Naive B cell (primary cell): ENCODE measurements at places on chromosomes 3 and 15.

GRCh38 chr3:23685541-23686258 is 120.1 kb upstream of the UBE2E1 start:
- no peak for DNase-seq
- H3K27me3 ChIP-seq = no peaks in the 10 kb centered on the region
- no peaks in the 10 kb centered on the region for H3K36me3 ChIP-seq
- no peaks in the 10 kb centered on the region for H3K4me1 ChIP-seq

- H3K36me3 ChIP-seq = no peaks in the 10 kb centered on the region
- H3K27ac ChIP-seq = no peak overlapping the region
- H3K27me3 ChIP-seq = no peaks in the 10 kb centered on the region
- DNase-seq = no peak
- no peak overlapping the region for H3K4me3 ChIP-seq
Measured at GRCh38 chr15:37618353-37618752, 316.1 kb upstream of the TMCO5A start.

DNA sequence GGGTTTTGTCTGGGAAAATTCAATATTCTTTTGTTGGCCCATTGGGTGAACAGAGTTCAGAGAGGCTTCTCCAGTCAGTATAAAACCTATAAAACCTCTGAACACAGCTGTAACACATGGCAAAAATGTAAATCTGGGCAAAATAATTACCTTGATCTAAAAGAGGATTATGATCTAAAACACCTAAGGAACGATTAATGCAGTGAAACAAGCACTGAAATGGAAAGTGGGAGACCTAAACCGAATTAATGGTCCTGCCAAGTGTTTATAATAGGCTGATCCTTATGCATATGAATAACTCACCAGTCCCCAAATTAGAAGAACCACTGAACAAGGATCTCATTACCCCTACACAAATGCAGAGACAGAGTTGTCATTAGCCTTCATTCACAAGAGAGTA is 32.6 kb downstream of the AVEN start:
- no peak overlapping the region for H3K27ac ChIP-seq
- no peak for DNase-seq
- no peaks in the 10 kb centered on the region for H3K27me3 ChIP-seq
- H3K4me1 ChIP-seq = no peaks in the 10 kb centered on the region
- no peaks in the 10 kb centered on the region for H3K36me3 ChIP-seq

DNA sequence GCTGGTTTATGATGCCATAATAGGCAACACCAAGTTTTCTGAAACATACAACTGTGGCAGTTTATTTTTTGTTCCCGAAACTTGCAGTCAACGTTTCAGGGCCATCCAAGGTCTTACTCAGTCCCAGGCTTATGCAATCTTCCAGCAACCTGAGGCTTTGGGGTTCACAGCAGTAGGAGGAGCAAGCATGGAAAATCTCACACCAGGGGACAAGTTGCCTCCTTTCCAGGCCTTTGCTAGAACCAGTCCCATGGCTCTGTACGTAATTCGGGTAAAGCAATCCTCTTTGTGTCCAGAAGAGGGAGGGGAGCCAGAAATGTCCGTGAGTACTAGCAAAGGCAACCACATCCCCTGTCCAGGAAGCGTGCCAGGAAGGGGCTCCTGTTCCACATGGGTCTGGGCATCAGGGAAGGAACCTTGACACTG is 4.7 kb upstream of the FAM240A start:
- H3K36me3 ChIP-seq = no peaks in the 10 kb centered on the region
- H3K4me3 ChIP-seq = no peak overlapping the region
- peaks cover 6% of the 10 kb centered on the region for H3K27me3 ChIP-seq
- DNase-seq = no peak
- H3K4me1 ChIP-seq = no peaks in the 10 kb centered on the region

- H3K27me3 ChIP-seq = no peaks in the 10 kb centered on the region
- peak overlapping the region; percentile 82 for H3K4me3 ChIP-seq
- peak; percentile 75 for DNase-seq
- no peaks in the 10 kb centered on the region for H3K36me3 ChIP-seq
- peak overlapping the region; percentile 96 for H3K27ac ChIP-seq
Measured at GRCh38 chr3:56917361-56918110, 115.8 kb upstream of the ARHGEF3 start.

GRCh38 chr15:43273243-43273642 is 6.5 kb upstream of the TGM5 start:
- no peak overlapping the region for H3K4me3 ChIP-seq
- no peaks in the 10 kb centered on the region for H3K36me3 ChIP-seq
- peaks cover 41% of the 10 kb centered on the region for H3K4me1 ChIP-seq
- H3K27ac ChIP-seq = no peak overlapping the region

DNA sequence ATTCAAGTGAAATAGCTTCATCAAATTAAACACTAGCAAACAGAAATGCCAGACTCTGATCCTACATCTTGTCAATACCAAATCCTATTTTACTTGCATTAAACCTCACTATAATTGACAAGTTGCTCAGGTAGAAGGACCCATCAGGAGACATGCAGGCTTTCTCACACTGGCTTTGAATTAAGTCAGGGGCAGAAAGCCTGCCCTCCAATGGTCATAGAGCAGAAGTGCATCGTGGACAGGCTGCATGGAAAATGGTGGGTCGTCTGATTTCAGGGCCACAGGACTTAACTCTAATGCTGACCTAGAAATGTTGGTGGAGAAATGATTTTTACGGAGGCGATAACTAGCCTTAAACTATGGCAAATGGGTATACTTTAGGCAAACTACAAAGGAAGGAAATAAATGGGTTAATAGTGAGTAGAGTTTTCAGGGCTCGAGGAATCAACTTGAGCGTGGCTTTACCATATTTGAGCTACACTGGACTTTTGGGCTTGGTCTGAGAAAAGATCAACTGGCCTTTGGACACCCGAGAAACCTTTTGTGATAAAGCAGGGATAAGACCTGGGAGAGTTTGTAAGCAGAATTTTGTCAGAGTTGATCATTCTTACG is 283.9 kb downstream of the GRM7 start:
- no peaks in the 10 kb centered on the region for H3K4me1 ChIP-seq
- H3K36me3 ChIP-seq = no peaks in the 10 kb centered on the region
- H3K27ac ChIP-seq = no peak overlapping the region
- no peak for DNase-seq
- no peak overlapping the region for H3K4me3 ChIP-seq
- H3K27me3 ChIP-seq = no peaks in the 10 kb centered on the region
